ENCODE measurements at places on chromosomes 5 and 9.

DNA sequence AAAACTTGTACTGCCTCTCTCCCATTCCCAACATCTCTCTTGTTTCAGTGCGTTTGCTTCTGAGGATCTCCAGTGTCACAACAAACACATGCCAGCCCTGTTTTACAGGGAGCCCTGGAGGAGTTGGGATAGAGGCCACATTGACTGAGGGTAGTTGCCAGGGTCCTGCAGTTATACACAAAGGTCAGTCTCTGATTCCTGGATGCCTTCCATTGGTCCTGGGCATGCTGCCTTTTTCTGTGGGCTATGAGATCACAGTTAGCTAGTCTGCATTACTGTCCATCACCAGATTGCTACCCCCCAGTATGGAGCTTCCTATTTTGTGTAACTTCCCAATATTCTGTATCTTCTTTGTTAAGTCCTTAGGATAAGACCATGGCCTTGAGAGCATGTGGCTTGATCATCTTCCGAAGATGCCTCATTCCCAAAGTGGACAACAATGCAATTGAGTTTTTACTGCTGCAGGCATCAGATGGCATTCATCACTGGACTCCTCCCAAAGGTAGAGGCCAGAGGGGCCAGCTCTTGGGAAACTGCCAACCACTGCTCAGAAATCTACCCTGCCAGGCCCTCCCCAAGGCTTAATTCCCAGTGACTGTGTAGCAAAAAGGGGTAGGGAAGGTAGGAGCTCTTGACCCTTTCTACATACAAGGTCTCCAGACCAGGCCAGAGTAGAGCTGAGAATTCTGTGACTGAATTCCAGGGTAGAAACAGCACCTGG is 9.5 kb downstream of the NUDT2 start:
- DNase-seq, result no peak

- no peak for DNase-seq
These were observed 131.8 kb downstream of the LURAP1L start for GRCh38 chr9:12906646-12907045.

DNA sequence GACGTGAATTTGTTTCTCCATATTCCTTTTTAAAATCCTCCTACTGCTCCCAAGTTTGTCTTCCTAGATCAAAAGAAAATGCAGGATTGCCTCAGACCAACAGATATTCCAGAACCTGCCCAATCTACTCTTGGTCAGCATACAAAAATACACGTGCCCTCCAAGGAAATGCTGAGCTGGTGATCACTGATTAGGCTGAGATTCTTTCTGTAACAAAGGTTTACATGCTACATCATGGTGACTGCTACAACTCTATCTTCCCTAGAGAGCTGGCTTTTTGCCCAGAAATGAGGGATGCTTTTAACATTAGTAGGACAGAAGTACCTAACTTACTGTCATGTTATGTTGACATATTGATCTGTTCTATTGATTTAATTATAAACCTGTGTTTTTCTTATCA is 35.5 kb downstream of the OR2Y1 start:
- DNase-seq, result no peak

- DNase-seq, result no peak
These were observed 40.4 kb downstream of the ZDHHC21 start for GRCh38 chr9:14652729-14653377.

DNA sequence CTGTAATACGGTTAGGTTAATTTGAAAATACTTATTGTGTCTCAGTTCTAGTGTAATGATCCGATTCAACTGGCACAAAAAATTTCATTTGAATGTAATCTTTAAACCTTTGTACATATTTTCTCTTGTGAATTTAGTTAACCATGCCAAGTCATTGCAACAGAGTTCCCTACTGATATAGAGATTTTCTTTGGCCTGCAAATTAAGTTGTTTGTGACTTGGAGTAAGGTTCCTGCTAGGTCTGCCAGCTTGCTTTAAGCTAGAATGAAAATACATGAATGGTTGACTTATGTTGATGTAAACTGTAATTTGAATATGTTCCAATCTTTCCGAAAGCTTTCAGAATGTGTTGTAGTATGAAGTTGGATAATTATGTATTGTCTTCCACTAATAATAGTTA is 1004.1 kb upstream of the EDIL3 start:
- DNase-seq, result no peak

DNA sequence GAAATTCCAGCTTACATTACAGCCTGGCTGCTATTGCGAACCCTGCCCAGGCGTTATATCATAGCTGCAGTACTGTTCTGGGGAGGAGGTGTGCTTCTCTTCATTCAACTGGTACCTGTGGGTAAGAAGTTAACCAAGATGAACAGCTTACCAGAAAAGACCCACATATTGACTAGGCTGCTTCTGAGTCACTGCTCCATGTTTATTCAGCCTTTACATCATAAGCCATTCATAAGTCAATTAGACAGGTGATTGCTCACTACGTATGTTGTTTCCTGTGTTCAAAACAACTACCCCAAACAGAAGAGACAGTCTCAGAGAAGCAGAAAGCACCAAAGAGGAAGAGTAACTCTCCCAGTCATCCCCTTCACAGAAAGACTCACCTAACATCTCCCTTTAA is 34.7 kb upstream of the SLC22A5 start:
- no peak for DNase-seq

DNA sequence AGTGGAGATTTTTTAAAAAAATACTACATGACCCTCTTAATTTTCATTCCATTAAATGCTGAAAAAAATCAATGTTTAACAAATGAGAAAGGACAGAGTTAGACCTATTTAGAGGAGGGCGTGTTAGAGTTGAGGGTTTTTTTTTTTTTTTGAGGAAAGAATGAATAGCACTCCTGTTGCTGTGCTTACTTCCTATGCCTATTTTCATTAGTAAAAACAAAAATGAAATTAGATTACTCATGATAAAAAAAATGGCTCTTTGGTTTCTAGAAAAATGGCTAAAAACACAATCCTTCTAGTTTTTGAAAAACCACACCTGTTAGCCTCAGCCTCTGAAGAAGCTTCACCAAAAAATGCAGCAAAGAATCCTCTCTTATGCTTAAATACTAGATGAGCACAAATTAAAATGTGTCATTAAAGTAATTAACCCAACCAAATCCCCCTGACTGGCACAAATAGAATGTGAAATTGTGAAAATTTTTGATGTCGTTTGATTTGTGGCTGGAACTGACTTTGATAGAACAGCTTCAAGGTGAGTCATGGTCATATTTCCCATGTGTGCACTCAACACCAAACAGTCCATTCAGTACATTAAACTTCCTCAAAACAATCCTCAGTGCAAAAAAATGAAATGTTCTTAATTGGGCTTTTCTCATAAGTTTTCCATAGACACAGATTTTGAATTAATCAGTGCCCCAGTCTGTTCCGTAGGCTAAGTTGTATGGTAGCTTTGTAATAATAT is 98.0 kb downstream of the MACIR start:
- DNase-seq, result no peak

Measured in stimulated activated naive CD4-positive, alpha-beta T cell treated with Interleukin-2 at 50 U/mL for 16 hours (primary cell).